ENCODE measurements at places on chromosomes 2 and 18. TPM values are rescaled to one million over a fixed set of nuclear protein-coding genes. Genes with fewer than 3 reads are reported as not detected.

GRCh38 chr2:21467910-21468309, 344.1 kb downstream of the TDRD15 start:
- no peak for DNase-seq

GRCh38 chr2:225040142-225040541, 2.1 kb downstream of the DOCK10 start:
- DNase-seq: no peak

CDH19 gene
- not detected for total RNA-seq

GRCh38 chr2:72961853-72962468, 44.6 kb downstream of the EMX1 start:
- no peak for DNase-seq

Measured in CD8-positive, alpha-beta memory T cell (primary cell).